ENCODE measurements at places on chromosomes 2 and 18.

DNA sequence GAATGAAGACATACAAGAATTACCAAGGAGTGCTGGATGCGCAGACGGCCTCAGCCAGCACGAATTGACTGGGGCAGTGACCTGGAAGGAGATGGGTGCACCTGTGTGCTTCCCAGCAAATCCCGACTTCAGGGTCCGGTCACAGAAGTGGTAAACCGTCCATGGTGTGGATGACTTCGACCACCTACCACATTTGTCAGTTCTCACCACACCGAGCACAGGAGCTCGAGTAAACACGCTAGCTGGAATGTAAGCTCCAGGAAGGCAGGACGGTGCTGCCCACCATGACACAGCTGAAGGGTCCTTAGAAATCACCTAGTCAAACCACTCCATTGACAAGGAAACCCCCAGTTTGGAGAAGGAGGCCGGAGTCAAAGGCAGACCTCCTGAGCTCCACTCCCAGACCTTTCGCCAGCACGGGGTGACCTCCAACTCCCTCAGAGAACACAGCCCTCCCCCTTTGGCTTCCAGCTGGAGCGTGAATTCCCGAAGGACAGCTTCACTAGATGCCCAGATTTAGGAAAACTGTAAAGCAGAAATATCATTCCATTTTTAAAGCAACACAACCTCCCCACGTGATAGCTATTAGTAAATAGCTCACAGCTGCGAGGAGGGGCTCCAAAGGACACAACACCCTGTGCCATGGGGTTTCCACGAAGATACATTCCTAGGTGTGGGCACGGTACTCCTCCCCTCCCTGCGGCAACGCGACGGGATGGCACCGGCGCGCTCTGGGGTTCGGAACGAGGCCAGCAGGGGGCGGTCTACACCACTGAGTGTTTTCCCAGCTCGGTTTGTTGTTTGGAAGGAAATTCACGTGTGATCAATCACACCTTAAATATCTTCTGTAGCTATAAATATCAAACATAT is 34.1 kb upstream of the GNAL start:
- no peak for DNase-seq
- H3K36me3 ChIP-seq, result no peaks in the 10 kb centered on the region
- H3K27ac ChIP-seq, result no peak overlapping the region

DNA sequence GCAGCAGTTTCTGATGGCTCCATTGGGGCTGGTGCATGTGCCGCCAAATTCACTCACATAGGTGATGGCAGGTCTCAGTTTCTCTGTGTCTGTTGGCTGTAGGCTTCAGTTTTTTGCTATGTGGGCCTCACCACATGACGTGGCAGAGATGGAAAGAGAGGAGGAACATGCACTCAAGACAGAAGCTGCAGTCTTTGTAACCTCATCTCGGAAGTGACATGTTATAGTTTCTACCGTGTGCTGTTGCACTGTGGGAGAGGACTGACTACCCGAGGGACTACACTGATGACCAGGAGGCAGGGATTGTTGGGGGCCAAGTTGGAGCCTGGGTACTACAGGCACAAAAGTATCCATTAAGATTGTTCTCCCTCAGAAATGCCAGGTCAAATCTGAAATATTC is 9.2 kb upstream of the CNRIP1 start:
- no peak overlapping the region for H3K4me3 ChIP-seq
- H3K27ac ChIP-seq, result no peak overlapping the region
- no peak for DNase-seq
- H3K4me1 ChIP-seq, result no peaks in the 10 kb centered on the region

- peak; percentile 89 for DNase-seq
- H3K4me3 ChIP-seq, result no peak overlapping the region
- peaks cover 35% of the 10 kb centered on the region for H3K4me1 ChIP-seq
- H3K27ac ChIP-seq, result peak overlapping the region; percentile 83
- no peaks in the 10 kb centered on the region for H3K27me3 ChIP-seq
Measured at GRCh38 chr2:10452312-10452711, 4.2 kb upstream of the ODC1 start.

GRCh38 chr2:147550995-147551731 is 293.7 kb upstream of the ACVR2A start:
- no peaks in the 10 kb centered on the region for H3K4me1 ChIP-seq
- no peak for DNase-seq
- no peaks in the 10 kb centered on the region for H3K27me3 ChIP-seq
- no peak overlapping the region for H3K27ac ChIP-seq

DNA sequence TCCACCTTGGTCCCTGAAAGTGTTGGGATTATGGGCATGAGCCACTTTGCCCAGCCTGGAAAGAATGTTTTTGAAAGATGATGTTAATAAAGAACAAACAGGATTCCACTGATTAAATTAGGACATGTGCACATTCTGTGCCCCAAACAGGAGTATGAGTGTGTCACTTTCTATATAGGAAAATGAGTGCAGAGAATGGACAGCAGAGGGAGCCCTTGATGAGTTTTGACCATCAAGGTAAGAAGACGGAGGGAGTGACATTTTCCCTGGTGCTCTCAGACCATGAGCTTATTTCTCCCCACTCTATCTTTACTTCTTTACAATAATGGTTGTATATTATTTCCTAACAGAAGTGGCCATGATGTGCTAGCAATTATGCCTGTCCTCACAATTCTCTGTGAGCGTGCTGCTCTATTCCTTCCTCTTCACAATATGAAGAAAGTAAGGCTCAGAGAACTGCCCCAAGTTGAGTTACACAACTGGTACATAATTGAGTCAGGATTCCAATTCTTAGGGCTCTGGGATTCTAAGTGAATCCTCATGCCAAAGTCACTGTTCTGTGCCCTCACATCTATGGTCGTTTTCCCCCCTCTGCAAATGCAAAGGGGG is 20.6 kb downstream of the RPL37A start:
- H3K27me3 ChIP-seq, result no peaks in the 10 kb centered on the region
- H3K4me1 ChIP-seq, result no peaks in the 10 kb centered on the region
- peaks cover 22% of the 10 kb centered on the region for H3K36me3 ChIP-seq
- DNase-seq, result no peak
- no peak overlapping the region for H3K4me3 ChIP-seq

GRCh38 chr2:43178055-43178598 is 48.3 kb downstream of the ZFP36L2 start:
- DNase-seq, result no peak
- H3K4me1 ChIP-seq, result peaks cover 24% of the 10 kb centered on the region

DNA sequence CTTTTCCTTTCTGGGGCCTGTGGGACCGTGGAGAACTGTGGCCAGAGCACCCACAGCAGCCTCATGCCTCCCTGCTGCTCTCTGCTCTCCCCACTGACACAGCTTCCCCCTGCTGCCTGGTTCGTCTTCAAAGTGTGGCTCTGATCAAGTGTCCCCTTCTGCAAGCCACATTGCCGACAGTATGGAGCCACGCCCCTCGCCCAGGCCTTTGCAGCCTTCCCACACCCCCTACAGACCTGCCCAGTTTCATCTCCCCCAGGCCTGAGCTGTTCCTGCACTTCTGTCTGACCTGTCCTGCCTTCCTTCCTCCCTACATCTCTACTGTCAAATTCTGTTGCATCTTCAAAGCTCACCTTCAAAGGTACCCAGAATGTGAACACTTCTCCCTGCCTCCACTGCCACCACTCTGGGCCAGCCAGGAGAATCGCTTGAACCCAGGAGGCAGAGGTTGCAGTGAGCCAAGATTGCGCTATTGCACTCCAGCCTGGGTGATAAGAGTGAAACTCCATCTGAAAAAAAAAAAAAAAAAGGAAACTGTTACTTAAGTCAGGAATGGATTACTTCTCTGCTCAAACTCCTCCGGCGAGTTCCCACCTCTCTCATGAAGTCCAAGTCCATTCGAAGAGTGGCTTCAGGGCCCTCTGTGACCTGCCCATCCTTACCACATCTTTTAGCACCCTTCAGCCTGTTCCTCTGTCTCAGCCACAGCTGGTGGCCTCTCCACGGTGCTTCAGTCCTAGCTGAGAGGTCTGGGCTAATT is 29.0 kb upstream of the CATIP start:
- no peaks in the 10 kb centered on the region for H3K27me3 ChIP-seq
- H3K4me3 ChIP-seq, result no peak overlapping the region
- no peaks in the 10 kb centered on the region for H3K36me3 ChIP-seq
- DNase-seq, result no peak

DNA sequence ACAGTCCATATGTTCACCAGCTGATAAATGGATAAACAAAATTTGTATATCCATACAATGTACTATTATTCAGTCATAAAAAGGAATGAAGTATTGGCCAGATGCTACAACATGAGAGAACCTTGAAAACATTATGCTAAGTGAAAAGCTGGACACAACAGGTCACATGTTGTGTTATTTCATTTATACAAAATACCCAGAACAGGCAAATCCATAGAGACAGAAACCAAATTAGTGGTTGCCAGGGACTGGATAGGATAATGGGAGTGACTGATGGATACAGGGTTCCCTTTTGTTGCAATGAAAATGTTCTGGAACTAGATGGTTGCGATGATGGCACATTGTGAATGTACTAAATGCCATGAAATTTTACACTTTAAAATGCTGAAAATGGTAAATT is 10.2 kb upstream of the PCARE start:
- DNase-seq, result no peak
- H3K4me1 ChIP-seq, result no peaks in the 10 kb centered on the region
- H3K27ac ChIP-seq, result no peak overlapping the region
- H3K36me3 ChIP-seq, result no peaks in the 10 kb centered on the region

DNA sequence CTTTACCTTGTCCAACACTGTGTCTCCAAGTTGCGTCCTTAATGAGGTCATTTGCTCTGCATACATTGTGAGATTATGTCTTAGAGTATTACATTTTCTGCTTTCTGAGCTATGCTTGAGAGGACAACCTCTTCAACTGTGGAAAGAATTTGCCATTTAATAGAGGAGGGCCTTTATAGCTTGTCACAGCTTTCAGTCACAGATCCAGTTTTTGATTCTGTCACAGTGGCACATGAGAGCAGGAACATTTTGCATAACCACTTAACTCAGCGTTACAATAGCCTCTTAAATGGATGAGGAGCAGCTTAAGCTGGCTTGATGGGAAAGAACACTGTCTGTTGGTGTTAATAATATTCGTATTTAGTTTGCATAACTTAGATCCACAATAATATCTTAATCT is 63.0 kb downstream of the RHBDD1 start:
- no peaks in the 10 kb centered on the region for H3K36me3 ChIP-seq
- H3K4me1 ChIP-seq, result peaks cover 17% of the 10 kb centered on the region
- H3K27ac ChIP-seq, result no peak overlapping the region
- no peak overlapping the region for H3K4me3 ChIP-seq
- no peaks in the 10 kb centered on the region for H3K27me3 ChIP-seq
- no peak for DNase-seq

DNA sequence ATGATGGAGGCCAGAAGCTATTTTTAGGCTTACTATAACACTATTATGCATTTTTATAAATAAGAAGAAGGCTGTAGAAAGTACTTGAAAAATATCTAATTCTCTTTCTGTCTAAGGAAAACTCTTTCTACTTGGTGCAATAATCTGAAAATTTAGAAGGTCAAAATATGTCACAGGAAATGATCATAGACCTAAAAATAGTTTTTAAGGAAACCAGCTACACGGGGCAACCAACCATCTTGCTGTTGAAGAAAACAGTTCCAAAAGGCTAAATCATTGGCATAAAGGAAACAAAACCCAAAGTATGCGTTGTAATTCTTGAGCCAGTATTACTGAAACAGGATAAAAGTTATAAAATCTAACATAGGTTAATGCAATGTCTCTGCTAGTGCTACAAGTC is 40.2 kb downstream of the SOCS6 start:
- no peak for DNase-seq
- H3K27me3 ChIP-seq, result no peaks in the 10 kb centered on the region
- H3K4me3 ChIP-seq, result no peak overlapping the region
- peaks cover 20% of the 10 kb centered on the region for H3K4me1 ChIP-seq

DNA sequence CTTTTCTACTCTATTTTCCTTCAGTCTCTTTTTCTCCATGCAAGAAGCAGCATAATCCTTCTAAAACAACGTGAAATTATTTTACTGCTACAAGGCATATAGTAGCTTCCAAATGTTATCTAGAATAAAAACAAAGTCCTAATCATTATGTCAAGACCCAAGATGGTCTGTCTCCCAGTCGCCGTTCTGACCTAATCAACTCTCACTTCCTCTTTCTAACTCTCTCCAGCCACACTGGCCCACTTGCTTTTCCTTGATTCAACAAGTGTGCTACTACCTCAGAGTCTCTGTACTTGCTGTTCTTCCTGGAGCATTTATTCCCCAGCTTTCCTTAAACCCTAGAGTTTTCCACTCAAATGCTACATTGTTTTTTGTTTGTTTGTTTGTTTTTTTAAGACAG is 1491.2 kb downstream of the LRP1B start:
- H3K27me3 ChIP-seq, result no peaks in the 10 kb centered on the region
- H3K4me3 ChIP-seq, result no peak overlapping the region

DNA sequence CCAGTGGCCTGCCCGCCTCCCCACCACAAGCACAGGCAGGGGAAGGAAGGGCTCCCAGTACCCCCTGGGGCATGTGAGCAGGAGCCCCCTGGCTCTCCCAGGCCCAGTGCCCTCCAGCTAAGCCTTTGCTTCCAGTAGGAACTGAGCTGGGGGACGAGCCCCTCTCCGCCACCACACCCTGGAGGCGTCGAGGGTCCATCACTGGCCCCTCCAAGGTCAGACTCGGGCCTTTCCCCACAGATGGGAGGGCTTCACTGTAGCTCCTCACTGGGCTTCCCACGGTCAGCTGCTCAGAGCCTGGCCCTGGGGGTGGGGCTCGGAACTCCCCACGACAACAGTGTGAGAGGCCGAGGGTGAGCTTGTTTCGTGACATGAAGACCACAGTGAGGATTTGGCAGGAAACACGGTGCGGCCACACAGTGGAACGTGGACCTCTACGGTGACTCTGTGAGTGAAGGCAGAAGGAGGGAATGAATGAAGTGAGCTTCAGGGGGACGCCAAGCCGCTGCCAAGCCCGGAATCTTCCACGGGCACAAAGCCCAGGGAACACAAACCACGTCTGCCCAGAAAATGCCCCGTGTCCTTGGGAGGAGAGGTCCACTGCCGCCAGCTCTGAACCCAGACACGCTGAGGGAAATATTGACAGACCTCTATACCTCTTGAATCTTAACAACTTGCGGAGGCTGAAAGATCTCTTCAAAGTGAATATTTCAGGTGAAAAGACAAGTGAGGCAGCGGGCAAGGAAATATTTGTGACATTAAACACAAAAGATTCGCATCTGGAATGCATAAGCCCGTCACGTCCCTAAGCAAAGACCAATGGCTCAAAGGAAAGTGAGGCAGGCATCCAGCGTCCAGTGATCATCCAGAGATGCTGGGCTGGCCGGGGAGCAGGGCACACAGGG is 144.8 kb upstream of the GPC1 start:
- no peaks in the 10 kb centered on the region for H3K4me1 ChIP-seq
- H3K36me3 ChIP-seq, result no peaks in the 10 kb centered on the region
- no peak overlapping the region for H3K4me3 ChIP-seq
- H3K27ac ChIP-seq, result no peak overlapping the region

All from RWPE2 (cell line).